Hair follicular keratinocyte (primary cell): ENCODE measurements at places on chromosomes 4 and X. TPM values are rescaled to one million over a fixed set of nuclear protein-coding genes. Genes with fewer than 3 reads are reported as not detected.

Gene GPRASP3
- 0.62 and 1.9 TPM in 2 replicates for total RNA-seq

Gene CWH43
- total RNA-seq, result 9.3 and 14.8 TPM in 2 replicates

Gene MAGEC2
- not detected in 2 replicates for total RNA-seq

Gene WDFY3
- 19.7 and 38.0 TPM in 2 replicates for total RNA-seq

Gene SLC10A3
- total RNA-seq, result 38.3 and 39.0 TPM in 2 replicates

Gene ETNPPL
- not detected in 2 replicates for total RNA-seq

Gene TEX13D
- total RNA-seq, result not detected in 2 replicates

Gene MAGEB18
- total RNA-seq, result not detected in 2 replicates

Gene CXorf38
- 17.4 and 26.2 TPM in 2 replicates for total RNA-seq

Gene GALNTL6
- total RNA-seq, result not detected in 2 replicates

Gene BANK1
- 0.11 and 0.16 TPM in 2 replicates for total RNA-seq

Gene ADRA2C
- total RNA-seq, result 0.70 TPM in 1 of 2 replicates, not detected in the other
